ENCODE measurements at places on chromosomes 6 and 20.

DNA sequence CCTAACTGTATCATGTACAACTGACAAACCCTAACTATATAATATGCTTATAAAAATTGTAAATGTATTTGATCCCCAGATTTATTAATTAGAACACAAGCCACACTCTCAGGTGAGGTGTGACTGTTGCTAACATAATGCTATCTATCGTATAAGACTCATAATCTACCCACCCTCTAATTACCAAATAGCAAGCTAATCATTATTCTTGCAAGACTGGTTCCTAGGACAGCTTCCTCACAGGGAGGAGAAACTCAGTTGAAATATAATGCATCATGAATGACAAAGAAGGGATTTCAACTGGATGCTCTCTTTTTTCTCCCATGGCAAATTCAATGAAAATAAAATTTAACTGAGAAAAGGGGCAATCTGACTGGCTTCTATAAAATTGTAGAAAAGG lies 35.4 kb downstream of the ELOVL4 start:
- DNase-seq: no peak

DNA sequence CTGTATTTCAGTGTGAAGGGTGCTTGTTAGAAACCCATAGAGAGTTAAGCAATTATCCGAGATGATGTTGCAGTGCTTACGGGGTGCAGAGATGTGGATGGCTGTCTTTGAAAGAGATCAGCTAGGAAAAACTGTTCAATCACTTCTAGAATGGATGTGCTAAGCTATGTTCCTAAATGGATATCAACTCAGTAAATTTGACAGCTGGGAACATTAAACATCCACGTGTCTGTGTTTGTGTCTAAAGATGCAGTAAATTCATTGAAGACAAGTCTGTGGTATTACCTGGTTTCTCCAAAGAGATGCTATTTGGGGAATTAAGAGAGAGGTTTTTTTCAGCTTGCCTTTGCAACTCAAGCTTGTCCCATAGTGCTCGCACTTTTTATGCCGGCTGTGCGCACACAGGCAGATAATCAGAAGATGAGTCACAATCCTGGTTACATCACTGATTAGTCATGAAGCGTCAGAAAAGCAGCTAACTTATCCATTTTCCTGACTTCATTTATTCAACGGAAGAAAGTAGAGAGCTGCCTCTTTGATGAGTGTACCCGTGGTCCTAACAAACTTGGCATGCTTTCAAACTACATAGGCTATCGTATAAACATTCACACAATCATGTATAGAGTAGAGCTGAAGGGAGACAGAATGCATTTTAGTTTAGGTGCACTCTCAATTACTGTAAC lies 691.7 kb upstream of the SLC35B3 start:
- DNase-seq: no peak

DNA sequence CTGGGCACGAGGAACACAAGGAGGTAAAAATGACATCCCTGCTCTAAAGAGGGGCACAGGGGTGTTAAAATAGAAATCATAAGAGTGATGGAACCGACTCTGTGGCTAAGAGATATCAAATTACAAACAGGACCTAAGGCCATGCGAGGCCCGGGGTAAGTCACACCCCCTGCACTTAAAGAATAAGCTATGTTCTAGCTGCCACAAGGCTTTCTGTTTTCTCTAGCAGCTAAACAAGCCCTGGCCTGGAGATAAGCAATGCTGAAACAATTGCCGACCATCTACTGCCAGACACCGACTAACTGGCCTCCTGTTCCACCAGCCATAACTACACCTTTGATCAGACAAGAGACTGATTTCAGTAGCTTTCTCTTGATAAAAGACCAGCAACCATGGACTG lies 32.4 kb downstream of the MDGA1 start:
- no peak for DNase-seq

DNA sequence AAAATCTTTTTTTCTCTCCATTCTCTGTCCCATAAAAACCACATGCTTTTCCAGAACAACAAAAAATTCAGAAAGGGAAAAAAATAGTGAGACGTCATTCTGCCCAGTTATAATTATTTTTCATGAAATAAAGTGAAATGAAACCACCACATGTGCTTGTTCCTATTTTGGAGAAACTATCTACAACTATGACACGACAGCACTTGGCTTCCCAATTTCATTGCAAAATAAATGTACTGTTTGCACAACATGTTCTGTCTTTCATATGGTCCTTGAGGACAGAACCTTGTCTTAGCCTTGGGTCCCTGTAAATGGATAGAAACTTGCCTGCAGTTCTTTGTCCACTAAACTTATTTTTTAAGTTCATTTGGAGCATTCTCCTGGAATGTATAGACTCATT lies 5.6 kb upstream of the MAN1A1 start:
- no peak for DNase-seq

- DNase-seq: no peak
Measured at GRCh38 chr20:49477200-49477599, 5.3 kb downstream of the KCNB1 start.

- DNase-seq: no peak
Measured at GRCh38 chr6:10613723-10614122, 80.7 kb downstream of the C6orf52 start.

DNA sequence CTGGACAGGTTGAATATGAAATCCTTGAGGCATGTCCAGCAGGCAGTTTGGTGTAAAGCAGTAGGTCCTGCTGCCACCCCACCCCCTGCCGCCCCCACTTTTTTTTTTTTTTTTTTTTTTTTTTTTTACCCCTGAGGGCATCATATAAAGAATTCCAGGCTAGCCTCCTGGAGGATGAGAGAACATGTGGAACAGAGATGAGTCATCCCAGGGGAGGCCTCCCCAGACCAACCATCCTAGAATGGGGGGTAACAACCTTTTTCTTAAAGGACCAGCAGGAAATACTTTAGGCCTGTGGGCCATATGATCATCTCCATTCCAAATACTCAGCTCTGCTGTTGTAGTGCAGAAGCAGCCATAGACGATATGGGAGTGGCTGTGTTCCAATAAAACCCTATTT lies 170.9 kb downstream of the GJA10 start:
- no peak for DNase-seq

- peak; percentile 37 for DNase-seq
Measured at GRCh38 chr20:22339091-22339881, 245.1 kb downstream of the FOXA2 start.

DNA sequence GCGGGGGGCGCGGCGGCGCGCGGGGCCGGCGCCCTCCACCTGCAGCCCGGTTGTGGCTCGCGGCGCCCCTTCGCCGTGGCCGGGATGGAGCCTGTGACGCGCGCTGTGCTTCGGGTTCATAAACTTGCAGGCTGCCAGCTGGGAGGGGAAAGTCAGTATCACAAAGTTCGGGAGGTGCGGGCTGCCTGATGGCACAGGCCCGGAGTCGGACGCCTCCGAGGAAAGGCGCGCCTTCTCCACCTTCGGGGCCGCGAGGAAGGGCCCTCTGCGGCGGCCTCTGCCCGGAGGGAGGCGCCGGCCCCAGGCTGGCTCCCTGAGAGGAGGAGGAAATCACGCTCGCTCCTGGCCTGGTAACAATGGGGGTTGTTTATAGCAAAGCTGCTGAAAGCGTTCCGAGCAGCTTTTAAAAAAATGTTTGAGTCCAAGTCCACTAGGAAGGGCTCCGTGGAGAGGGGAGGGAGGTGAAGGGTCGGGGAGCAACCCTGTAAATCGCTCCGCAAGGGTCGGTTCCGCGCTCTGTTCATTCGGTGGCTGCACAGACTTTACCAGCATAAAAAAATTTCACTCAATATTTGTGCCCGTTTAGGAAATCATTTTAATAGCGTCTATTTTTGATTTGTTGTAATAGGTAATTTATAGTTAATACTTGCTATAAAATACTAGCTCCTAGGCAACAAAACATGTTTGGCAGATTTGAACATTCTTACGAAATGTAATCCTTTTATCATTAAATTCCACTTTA lies 1.0 kb downstream of the AFDN start:
- peak; percentile 45 for DNase-seq

DNA sequence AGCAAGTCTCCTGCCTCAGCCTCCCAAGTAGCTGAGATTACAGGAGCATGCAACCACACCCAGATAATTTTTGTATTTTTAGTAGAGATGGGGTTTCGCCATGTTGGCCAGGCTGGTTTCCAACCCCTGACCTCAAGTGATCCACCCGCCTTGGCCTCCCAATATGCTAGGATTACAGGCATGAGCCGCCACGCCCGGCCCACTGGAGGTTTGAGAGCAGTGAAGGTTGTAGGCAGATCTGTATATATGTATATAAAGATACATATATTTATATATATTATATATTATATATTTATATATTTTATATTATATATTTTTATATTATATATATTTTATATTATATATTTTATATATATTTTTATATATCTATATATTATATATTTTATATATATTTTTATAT lies 38.2 kb upstream of the TTPAL start:
- DNase-seq: no peak

DNA sequence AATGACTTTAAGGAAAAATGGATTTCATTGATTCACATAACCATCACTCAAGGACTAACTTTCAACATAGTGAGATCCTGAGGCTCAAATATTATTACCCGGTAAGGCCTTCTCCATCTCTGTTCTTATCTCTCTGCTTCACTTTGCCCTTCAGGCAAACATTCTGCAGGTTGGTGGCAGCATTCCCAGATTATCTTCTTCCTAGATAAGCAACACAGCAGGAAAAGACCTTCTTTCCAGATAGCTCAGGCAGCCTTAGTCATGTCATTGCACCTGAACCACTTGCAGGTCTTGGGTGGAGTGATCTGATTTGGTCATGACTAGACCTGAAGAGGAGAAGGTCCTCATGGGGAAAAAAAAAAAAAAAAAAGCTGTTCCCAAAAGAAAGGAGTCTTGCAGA lies 5.3 kb upstream of the HIVEP2 start:
- DNase-seq: no peak

GRCh38 chr20:3767110-3767426 lies 485 bp downstream of the ADISSP start:
- no peak for DNase-seq

DNA sequence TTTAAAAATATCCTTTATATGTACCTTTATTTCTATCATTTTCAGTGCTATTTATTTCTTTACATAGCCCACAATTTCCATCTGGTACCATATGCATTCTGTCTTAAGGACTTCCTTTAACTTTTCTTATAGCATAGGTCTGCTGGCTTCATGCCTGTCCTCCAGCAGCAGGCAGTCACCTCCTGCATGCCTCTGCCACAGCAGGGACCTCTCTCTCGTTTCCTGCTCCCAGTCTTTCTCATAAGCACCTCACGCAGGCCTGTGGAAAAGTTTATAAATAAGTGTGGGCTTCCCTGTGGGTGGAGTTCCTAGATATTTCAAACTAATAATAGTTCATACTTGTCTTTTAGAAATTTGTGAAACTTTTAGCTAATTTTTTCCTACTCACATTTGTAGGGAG lies 133.9 kb downstream of the KCNQ5 start:
- DNase-seq: no peak

DNA sequence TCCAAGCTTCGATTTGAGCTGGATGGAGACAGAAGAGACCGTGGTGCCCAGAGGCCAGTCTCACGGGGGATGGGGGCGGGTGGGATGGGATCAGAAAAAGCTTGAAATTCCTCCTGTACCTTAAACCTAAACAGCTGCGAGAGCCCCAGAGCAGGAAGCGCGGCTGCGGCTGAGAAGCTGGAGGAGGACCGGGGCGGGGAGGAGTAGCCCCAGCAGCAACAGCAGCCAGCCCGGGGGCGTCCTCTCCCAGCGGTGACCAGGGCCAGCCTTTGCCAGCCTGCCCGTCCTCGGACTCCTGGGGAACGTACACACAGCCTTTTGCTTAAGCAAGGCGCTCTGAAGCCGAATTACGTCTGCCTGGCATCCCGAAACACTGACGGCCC lies 17.4 kb upstream of the PRDM13 start:
- DNase-seq: no peak

- DNase-seq: no peak
Measured at GRCh38 chr6:102742028-102742427, 1348.5 kb downstream of the GRIK2 start.

- no peak for DNase-seq
Measured at GRCh38 chr20:37366743-37367142, 20.8 kb downstream of the SRC start.

DNA sequence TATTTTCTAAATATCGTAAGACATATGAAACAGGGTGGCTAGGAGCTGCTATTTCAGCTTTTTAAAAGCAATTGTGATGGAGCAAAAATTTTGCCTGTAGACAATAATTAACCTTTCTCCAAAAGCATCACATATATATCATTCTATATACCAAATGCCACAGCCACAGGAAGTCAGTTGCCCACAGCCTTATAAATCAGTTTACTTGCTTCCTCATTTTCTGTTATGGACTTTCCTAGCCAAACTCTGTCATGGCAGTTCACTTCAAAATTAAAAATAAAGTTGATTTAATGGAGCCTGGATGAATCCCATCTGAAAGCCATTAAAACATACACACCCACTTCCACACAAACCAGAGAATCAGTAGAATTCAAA lies 93.4 kb upstream of the NHSL1 start:
- peak; percentile 39 for DNase-seq

- no peak for DNase-seq
Measured at GRCh38 chr20:24863356-24863755, 85.7 kb upstream of the CST7 start.

DNA sequence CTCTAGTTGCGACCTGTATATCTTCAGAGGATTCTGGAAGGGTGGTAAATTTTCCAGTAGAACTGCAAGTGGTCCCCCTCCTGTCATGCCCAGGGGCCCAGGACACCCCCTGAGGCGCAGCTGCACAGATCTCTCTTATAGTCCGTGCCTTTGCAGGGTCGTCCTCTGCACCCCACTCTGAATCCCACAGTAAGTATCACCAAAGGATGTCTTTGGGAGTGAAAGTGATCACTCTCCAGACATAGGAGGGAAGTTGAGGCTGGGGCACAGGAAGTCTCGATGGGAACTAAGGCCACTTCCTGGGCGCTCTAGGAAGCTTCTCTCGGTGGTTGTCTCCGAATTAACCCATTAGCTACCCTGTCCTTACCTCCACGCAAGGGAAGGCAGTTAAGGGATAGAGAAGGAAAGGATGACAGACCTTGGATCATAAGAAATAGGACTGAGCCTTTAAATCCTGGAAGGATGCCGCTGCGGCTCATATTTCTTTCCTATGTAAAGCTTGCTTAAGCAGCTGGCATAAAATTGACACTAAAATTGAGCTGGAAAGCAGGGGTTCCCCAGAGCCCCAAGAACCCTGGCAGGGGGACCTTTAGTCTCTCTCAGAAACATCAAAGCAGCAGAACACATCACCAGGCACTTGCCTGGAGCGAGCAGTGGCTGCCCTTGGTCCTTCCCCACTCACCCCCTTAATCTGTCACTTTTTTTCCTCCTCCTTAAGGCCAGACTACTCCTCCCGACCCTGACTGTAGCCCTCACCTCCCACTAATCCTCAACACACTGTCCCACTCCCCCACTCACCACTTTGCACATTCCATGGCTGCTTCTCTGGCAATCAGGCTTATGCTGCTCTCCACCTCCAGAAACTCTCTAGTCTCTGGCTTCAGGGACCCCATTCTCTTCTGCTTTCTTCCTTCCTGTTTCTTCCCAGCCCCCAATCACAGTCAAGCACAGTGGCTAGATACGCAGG lies at the start of gene ZKSCAN4:
Gene ZKSCAN4, minus strand, starts transcription at position 261 of the 967 bp plus-strand sequence. CDS start 289 bp downstream, outside the sequence.
- peak; percentile 83 for DNase-seq

DNA sequence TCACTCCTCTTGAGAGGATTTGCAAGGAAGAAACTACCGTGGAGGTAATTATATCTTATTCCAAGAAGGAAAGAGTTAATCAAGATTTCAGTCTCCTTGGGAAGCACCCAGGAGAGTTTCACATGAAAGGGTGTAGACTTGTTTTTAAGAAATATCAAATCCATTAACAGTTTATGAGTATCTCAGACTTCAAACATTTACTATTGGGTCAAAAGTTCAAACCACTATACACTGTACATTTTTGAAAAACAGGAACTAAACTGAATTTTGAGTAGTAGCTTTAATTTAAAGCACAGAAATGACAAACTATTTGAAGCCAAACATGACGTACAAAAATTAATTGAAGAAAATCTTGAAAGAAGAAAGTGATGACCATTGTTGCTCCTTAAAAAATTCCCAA lies 164.0 kb downstream of the FOXC1 start:
- no peak for DNase-seq
